ENCODE measurements at places on chromosomes 1 and 21. TPM values are rescaled to one million over a fixed set of nuclear protein-coding genes. Genes with fewer than 3 reads are reported as not detected.

The HLX gene
- 36.7 TPM for total RNA-seq

The TNFSF4 gene
- 1.2 TPM for total RNA-seq

The LAPTM5 gene
- total RNA-seq = 310 TPM

The BTF3L4 gene
- total RNA-seq = 40.7 TPM

The TCEANC2 gene
- 5.3 TPM for total RNA-seq

The GPR25 gene
- total RNA-seq = 1.0 TPM

The LCE1A gene
- total RNA-seq = not detected

The DR1 gene
- total RNA-seq = 59.5 TPM

The ODR4 gene
- total RNA-seq = 29.3 TPM

The MROH7 gene
- total RNA-seq = 3.4 TPM

The HCRTR1 gene
- total RNA-seq = 0.14 TPM
